ENCODE measurements at places on chromosomes 6 and 20. TPM values are rescaled to one million over a fixed set of nuclear protein-coding genes. Genes with fewer than 3 reads are reported as not detected.
A peak's percentile ranks its signal among the peaks of the same experiment; 100 is the strongest.

DNA sequence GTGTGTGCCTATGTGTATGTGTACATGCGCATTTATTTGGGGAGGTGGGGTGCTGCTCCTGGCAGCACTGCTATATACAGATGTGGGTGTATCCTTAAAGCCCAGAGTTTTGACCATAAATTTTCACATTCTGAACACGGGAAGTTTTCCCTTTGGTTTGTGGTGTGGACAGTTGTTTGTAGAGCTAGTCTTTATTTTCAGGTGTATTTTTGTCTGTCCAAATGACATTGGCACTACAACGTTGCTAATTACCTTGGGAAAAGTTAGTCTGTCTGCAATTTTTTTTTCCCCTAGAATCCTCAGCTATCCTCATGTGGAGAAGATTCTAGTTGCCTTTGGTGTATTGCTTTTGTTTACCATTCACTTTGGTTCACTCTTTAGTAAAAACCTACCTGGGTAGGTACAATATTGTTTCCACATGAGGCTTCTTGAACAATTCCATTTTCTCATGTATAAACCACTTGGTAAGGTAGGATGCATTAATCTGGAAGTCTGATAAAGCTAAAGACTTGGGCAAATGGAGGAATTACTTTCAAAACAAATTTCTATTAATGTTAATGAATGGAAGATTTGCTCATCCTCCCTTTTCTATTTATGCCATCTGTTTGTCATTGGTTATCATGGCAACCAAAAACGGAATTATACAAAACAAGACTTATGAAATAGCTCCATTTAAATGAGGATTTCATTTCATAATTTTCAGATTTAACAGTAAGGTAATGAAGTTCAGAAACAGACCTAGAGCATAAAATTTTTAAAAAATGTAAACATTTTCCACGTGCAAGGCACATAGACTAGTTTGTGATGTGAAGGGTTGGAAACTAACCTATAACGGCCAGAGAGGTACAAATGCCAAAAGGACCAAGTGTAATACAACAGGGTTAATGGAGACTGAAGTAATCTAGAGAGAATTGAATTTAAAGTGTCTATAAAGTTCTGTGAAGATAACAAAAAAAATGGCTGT is 3.9 kb downstream of the CCN2 start:
- peaks cover 29% of the 10 kb centered on the region for H3K4me1 ChIP-seq
- H3K4me3 ChIP-seq: no peak overlapping the region
- peak overlapping the region; percentile 22 for H3K27ac ChIP-seq
- peaks cover 42% of the 10 kb centered on the region for H3K36me3 ChIP-seq

- H3K36me3 ChIP-seq: no peaks in the 10 kb centered on the region
- no peak overlapping the region for H3K4me3 ChIP-seq
- H3K27ac ChIP-seq: no peak overlapping the region
- peaks cover 41% of the 10 kb centered on the region for H3K27me3 ChIP-seq
- H3K4me1 ChIP-seq: peaks cover 1% of the 10 kb centered on the region
- no peak for DNase-seq
Observed at GRCh38 chr6:107718341-107718740, 105.8 kb downstream of the SCML4 start.

DNA sequence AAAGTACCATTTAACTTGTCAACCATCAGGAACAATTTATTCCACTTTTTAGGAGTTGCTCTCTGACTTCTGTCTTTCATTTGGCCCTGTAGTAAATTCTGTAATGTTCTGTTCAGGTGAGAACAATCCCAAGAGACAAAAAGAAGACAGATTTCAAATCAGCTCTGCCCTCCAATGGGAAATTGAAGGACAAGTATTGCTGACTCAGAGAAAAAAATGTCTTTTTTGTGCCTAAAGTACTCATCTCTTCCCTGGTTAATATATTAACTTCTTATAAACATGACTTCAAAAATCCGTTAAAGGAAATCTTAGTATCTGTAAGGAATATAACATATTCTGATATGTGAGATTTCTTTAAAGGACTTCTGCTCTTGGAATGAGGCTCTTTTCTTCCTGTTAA is 38.6 kb upstream of the SCGN start:
- no peak for DNase-seq
- H3K4me1 ChIP-seq: no peaks in the 10 kb centered on the region
- H3K36me3 ChIP-seq: peaks cover 8% of the 10 kb centered on the region
- H3K4me3 ChIP-seq: no peak overlapping the region
- H3K27me3 ChIP-seq: no peaks in the 10 kb centered on the region

- no peaks in the 10 kb centered on the region for H3K36me3 ChIP-seq
- no peaks in the 10 kb centered on the region for H3K27me3 ChIP-seq
- H3K4me3 ChIP-seq: peak overlapping the region; percentile 5
- peak; percentile 34 for DNase-seq
Observed at GRCh38 chr6:56864171-56864616, 90.7 kb upstream of the BEND6 start.

- peak; percentile 82 for DNase-seq
- peak overlapping the region; percentile 83 for H3K27ac ChIP-seq
- peaks cover 31% of the 10 kb centered on the region for H3K4me1 ChIP-seq
Observed at GRCh38 chr6:113645576-113645970, 211.6 kb upstream of the MARCKS start.

GRCh38 chr6:39924283-39924682 is 10.0 kb downstream of the MOCS1 start:
- H3K4me1 ChIP-seq: peaks cover 31% of the 10 kb centered on the region
- no peaks in the 10 kb centered on the region for H3K27me3 ChIP-seq
- H3K36me3 ChIP-seq: peaks cover 12% of the 10 kb centered on the region
- DNase-seq: no peak
- H3K4me3 ChIP-seq: no peak overlapping the region

DNA sequence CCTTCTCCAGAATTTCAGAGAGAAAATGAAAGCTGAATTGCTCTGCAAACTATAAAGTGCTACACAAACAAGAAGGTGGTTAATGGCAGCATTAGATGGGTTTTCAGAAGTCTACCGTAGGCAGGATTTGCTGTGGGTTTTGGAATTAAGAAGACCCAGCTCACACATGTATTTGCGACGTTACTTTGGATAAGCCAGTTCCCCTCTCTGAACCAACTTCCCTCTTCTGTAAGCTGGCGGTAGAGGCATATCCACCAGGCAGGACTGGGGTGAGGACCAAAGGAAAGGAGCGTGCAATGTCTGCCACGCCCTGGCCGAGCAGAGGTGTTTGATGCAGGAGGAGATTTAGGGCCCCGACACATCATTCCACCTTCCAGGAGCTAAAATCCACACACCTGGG is 6.9 kb downstream of the RSPO4 start:
- no peak for DNase-seq
- H3K4me3 ChIP-seq: no peak overlapping the region
- no peaks in the 10 kb centered on the region for H3K4me1 ChIP-seq
- peaks cover 57% of the 10 kb centered on the region for H3K27me3 ChIP-seq
- H3K36me3 ChIP-seq: no peaks in the 10 kb centered on the region

DNA sequence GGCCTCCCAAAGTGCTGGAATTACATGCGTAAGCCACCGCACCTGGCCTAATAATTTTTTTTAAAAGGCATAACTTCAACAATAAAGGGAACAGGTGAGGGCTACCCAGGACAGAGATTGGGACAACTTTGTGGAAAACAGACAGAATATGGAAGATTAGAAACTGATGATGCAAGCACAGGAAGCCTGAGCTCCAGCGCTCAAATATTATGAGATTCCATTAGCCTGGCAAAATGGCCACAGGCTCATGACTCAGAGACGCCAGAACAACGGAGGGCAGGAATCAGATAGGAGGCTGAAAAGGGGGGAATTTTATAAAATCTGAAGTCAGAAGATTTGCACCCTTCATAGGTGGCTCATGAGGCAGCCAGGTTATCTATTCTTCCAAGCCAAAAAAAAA is 103.1 kb upstream of the MRPS10 start:
- peaks cover 32% of the 10 kb centered on the region for H3K4me1 ChIP-seq
- H3K36me3 ChIP-seq: peaks cover 19% of the 10 kb centered on the region
- no peak overlapping the region for H3K4me3 ChIP-seq

- no peaks in the 10 kb centered on the region for H3K27me3 ChIP-seq
- peak overlapping the region; percentile 50 for H3K27ac ChIP-seq
- no peak for DNase-seq
- H3K36me3 ChIP-seq: no peaks in the 10 kb centered on the region
- H3K4me1 ChIP-seq: peaks cover 17% of the 10 kb centered on the region
Observed at GRCh38 chr6:137968901-137969300, 101.8 kb downstream of the TNFAIP3 start.

DNA sequence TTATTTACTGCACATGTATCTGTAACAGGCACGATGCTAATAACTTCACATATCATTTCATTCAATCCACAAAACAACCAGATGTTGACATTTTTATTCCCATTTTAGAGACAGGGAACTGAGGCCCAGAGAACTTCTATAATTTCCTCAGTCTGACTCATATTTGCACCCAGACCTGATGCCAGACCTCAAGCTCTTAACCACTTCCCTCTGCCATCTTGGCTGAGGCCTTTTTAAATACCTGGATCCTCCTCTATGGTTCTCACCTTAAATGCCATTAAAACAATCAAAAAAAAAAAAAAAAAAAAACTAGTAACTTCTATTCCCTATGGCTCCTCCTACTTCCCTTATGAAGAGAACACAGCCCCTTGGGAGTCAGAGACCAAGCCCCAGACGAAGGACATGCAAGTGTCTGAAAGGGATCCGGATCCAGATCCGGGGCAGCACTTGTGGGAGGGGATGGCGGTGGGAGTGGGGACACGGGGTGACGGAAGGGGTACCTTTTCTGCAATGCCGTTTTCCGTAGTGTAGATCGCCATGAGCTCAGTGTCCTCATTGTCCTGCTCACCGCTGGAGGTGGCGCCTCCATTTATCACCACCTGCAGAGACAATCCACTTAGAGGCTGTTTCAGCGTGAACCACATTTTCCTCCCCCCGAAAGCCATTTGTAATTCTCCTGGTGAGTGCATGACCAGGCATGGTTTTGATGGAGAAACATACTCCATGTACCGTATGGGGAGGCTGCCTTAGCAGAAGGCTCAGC is 88.7 kb downstream of the SLC23A2 start:
- peaks cover 11% of the 10 kb centered on the region for H3K36me3 ChIP-seq
- H3K4me1 ChIP-seq: peaks cover 7% of the 10 kb centered on the region
- H3K27me3 ChIP-seq: no peaks in the 10 kb centered on the region
- no peak overlapping the region for H3K27ac ChIP-seq

- H3K27ac ChIP-seq: no peak overlapping the region
- H3K27me3 ChIP-seq: no peaks in the 10 kb centered on the region
- H3K4me1 ChIP-seq: no peaks in the 10 kb centered on the region
- H3K4me3 ChIP-seq: no peak overlapping the region
Observed at GRCh38 chr20:61912665-61913422, 152.8 kb downstream of the TAF4 start.

DNA sequence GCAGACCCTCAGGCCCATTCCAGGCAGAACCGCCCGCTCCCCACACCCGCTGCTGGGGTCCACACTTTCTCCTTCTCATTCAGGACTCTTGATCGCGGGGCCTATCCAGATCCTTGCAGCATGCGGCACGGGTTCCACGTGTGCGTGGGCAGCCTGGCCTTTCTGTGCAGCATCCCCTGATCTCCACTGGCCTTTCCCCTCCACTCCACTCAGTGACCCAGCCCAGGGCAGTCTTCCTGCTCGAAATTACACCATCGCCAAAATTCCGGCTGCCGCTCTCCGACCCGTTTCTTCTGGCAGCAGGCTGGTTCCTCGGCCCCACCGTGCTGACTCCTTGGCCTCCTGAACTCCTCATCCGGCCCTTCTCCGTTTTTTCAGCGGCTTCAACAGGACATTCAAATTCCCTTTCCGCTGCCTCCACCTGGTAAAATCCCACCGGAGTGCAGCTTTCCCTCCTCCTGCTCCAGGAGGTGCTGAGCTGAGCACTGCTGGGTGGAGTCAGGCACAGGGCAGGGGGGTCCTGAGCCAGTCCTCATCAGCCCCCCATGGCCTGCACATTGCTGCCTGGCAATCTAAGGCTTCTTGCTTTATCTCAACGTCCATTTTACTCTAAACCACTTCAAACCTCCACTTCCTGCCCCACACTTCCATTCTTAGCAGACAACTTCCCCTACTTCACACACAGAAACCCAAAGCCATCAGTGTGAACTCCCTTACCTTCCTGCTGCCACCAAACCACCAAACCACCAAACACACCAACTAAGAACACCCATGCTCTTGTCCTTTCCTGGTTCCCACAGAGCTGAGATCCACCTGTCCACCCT is 9.0 kb downstream of the SFT2D1 start:
- peak overlapping the region; percentile 8 for H3K27ac ChIP-seq
- H3K4me1 ChIP-seq: peaks cover 19% of the 10 kb centered on the region
- H3K36me3 ChIP-seq: peaks cover 19% of the 10 kb centered on the region
- H3K4me3 ChIP-seq: no peak overlapping the region
- no peak for DNase-seq

DNA sequence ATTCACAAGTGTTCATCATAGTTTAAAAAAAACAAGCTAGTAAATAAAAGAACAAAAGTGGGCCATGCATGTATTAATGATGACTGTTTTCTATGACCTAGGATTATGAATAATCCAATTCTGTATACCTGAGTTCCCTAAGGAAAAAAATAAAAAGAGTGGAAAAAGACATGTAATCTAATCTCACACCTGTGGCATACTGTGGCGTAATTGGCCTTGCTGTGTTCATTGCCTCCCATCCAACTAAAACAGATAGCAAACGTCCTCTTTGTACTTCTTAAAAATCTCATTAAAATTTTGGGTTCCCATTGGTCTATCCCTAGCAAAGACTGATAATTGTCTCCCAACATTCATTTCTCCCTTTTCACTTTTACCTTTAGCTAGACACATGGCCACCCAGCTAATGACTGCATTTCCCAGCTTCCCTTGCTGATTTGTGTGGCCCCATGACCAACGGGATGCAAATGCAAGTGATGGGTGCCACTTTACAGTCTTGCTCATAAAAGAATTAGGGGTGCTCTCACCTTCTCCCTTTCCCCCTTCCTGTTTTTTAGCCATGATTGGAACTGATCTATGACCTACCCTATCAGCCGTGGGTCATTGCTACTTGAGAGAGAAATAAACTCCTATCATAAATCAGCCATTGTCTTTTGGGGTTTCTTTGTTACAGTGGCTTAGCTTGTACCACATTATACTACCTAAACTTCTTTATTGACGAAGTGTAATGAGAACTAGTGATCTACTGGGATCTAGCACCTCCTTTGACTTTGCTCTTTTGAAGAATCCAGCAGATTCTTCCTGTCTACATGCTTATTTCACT is 32.0 kb upstream of the TBC1D22B start:
- H3K4me1 ChIP-seq: peaks cover 7% of the 10 kb centered on the region
- no peaks in the 10 kb centered on the region for H3K27me3 ChIP-seq
- DNase-seq: no peak
- no peaks in the 10 kb centered on the region for H3K36me3 ChIP-seq
- H3K4me3 ChIP-seq: no peak overlapping the region
- no peak overlapping the region for H3K27ac ChIP-seq

GNMT gene
- total RNA-seq: 0.30 TPM

C20orf144 gene
- total RNA-seq: 0.12 TPM

HCK gene
- not detected for total RNA-seq

PNPLA1 gene
- total RNA-seq: not detected

AGER gene
- 8.0 TPM for total RNA-seq

CGAS gene
- 14.1 TPM for total RNA-seq

NAPB gene
- 10.9 TPM for total RNA-seq

C2 gene
- total RNA-seq: not detected

TFAP2C gene
- total RNA-seq: 13.2 TPM

OOEP gene
- not detected for total RNA-seq

CHRNA4 gene
- total RNA-seq: not detected

ZNF292 gene
- total RNA-seq: 17.1 TPM

XKR7 gene
- total RNA-seq: not detected

OPN5 gene
- not detected for total RNA-seq
